Stimulated activated CD4-positive, alpha-beta T cell treated with anti-CD3 and anti-CD28 coated beads, Interleukin-15, amount 100 ng/mL, for 1 hour (primary cell): ENCODE measurements at places on chromosomes 13 and 19.

DNA sequence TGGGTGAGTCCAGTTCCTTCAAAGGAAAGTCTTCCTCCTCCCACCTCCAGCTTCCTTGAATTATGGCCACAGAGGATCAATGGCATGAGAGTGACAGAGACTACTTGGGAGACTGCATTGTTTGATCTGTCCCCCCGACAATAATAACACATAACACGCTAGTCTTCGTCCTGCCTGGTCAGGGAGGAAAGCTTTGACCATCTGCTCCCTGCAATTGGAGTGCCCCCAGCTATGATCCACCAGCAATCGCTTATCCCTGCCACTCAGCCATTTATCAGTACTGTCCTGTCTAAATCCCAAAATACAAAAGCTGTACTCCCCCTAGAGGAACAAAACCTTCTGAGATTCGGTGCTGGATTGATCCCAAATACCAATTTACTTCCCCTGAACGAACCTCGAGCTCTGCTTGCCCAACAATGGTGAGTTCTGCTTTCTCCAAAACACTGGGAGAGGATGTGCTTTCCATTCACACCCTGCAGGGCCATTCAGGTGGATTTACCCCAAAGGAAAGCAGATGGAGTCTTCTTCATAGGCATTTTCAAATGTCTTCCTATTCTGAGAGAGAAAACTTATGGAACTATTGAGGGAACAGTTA lies 466.7 kb downstream of the TSHZ3 start:
- DNase-seq = no peak

DNA sequence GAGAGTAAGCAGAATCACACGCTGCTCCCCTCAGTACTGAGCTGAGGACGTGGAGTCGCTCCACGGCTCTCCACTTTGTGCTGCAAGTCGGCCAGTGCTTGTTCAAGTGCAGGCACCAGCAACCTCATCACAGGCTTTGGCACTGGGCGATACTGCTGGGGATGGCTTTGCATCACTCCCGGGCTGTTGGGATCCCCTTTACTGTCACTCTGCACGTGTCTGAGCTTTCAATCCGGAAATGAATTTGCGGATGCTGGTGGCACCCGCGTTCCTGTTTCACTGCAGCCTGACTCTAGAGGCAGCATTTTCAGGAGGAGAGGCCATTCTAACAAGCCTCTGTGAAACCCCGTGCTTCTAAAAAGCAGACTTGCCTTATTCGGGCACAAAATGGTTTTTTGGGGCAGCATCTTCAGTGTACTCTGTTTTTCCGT lies 19.1 kb downstream of the SMARCA4 start:
- no peak for DNase-seq

- no peak for DNase-seq
These were observed 16.8 kb downstream of the ZNF431 start for GRCh38 chr19:21158523-21159135.

GRCh38 chr13:99039718-99040280 lies 61.9 kb upstream of the DOCK9 start:
- no peak for DNase-seq

DNA sequence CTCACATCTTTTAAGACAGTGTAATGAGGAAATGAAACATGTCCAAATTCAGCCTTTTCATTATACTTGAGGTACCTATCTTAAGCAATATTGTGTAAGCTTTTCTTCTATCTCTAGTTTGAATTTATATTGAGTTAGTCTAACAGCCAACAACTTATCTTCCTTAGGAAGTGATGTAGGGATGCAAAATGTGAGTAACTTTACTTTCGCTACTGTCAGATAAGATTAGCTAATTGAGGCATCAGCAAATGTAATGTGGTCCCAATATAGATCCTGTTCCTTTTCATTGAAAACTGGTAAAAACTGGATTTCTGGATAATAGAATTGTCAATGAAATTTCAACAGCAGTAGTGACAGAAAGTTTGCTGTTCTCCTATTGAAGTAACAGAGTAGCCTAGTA lies 902.2 kb downstream of the GPC5 start:
- DNase-seq = no peak

GRCh38 chr19:30734669-30735068 lies 362.5 kb downstream of the ZNF536 start:
- DNase-seq = no peak

DNA sequence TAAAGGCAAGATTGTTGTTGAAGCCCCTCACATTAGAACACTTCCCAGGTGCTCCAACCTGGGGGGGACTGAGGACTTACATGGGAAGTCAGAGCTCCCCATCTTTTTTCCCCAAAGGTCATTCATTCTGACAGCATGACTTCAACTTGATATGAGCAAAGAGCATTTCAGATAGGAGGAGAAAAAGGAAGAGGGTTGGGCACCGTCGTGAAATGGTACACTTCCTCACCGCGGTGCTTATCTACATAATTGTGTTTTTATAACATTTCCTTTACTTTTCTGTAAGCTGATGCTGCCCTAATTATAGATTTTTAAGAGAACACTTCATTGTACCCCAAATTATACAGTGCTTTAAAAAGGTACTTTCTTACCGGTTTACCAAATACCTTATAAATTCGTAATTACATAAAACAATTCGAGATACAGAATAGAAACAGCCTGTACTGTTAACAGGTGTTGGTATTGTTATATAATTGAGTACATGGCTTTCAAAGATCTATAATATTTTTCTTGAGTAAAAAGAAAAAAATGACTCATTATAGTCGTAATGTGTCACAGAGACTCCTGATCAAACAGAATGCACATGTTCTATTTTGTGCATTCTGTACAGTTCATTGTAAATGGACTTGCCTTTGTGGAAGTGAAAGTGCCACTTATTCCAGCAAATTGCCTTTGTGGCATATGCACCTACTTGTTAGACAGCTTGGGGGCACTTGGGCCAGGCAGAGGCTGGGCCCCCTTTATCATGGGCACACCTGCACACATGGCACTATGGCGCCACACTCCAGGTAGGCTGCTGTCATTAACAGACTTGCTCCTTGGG lies 81.8 kb downstream of the GGACT start:
- DNase-seq = no peak

DNA sequence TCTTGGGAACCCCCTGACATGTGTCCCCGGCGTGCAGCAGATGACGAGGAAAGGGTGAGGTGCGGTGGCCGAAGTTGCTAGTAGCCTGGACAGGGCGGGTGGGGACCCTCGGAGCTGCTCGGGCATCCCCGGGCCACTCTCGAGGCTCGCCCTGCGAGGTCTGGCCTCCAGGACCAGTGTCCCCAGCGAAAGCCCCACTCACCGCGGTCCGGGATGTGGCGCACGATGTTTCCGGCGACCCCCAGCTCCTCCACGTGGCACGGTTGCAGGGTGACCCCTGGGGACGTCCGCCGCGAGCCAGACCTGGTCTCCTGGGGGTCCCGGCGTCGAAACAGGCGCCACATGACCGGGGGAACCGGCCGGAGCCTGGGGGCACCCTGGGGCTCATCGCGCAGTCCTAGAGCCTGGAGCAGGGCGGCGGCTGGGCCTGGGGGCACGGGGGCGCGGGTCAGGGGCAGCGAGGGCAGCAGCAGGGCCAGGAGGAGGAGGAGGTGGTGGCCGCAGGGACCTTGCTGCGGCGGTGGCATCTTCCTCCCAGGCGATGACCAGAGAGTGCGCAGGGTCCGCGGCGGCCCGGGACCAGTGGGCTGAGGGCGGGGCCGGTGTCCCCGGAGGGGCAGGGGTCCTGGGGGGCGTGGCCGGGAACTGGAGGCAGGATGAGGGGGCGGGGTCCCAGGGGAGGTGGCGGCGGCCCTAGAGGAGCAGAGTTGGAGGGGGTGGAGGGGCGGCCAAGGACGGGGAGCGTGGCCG lies 26.0 kb downstream of the CERS1 start:
- no peak for DNase-seq

- DNase-seq = no peak
These were observed 16.6 kb downstream of the PRKCSH start for GRCh38 chr19:11451871-11452619.

DNA sequence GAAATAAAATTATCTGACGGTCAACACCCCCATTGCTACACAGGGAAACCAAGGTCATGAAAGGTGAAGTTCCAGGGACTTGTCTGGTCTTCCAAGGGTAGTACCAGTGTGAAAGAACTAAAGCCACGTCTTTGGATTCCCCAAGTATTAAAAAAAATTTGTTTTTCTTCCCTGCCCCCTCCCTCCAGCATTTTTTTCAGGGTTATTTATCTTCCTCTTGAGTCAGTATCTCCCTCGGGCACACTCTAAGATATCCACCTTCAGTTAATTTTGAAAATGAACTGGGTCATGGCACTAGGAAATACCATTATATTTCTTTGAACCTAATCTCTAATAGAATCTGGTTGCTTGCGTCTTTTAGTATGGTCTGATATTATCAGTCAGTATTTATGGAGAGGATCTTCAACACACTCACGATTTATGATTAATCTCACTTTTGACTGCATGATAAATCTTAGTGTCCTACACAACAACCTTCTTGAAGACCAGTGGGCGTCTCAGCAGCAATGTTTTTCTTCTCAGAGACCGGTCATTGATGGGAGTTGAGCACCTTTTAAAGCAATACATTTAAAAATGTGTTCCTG lies 9.1 kb downstream of the ATP8A2 start:
- DNase-seq = no peak

- DNase-seq = no peak
These were observed 414.1 kb downstream of the FGF9 start for GRCh38 chr13:22085001-22085400.
